Choroid plexus epithelial cell (primary cell): ENCODE measurements at places on chromosomes 11 and 22.

DNA sequence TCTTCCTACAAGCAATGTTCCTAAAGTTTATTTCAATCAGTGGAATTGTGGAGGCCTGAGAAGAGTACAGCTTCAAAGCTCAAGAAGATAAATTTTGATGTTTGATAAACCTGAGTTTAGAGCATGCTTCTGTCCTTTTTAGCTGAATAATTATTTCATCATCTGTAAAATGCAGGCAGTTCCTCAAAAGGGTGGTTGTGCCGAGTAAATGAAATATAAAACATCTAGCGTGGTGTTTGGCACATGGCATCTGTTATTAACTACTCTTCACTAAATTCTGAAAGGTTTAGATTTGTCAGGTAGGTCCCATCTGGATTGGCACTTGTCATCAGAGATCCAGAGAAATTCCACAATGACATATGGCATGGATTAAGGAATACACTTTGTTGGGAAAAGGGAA, 155.1 kb downstream of the DDX10 start:
- DNase-seq = no peak

GRCh38 chr11:131591051-131591461, 220.6 kb downstream of the NTM start:
- peak; percentile 27 for DNase-seq

- DNase-seq = no peak
Measured at GRCh38 chr11:4202749-4203148, 108.2 kb downstream of the RRM1 start.

GRCh38 chr11:110311783-110312579, 15.6 kb upstream of the RDX start:
- peak; percentile 85 for DNase-seq

GRCh38 chr11:123384116-123384515, 46.0 kb upstream of the GRAMD1B start:
- DNase-seq = no peak

DNA sequence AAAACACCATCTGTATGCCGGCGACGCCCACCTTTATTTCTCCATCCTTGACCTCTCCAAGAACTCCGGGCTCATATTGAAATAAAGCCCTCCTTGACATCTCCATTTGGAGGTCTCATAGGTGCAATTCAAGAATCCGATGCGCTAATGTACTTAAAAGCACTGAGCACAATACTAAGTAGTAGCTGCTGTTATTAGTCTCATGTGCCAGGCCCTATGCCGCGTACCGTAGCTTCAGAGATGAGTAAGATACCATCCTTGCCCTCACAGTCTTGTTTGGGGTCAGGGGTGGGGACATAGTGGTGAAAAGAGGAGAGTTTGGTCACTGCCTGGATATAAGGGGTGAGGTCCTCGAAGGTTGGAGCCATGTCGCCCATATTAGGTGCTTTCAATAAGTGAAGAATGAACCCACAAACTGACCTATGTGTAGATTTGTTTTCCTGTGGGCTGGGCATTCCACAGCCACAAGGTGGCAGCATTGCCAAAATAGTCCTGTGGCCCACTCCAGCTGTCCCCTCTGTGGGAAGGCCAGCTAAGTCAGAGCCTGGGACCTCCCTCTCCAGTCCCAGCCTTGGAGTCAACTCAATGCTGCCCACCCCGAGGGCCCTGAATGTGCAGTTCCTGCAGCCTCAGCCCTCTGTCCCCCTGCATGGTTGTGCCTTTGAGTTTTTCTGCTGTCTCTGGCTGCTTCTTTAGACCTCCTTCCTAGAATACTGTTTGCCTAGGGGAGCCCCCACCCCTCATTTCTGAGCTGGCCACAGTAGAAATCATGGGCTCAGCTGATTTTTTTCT, 6.5 kb downstream of the DCPS start:
- peak; percentile 82 for DNase-seq

DNA sequence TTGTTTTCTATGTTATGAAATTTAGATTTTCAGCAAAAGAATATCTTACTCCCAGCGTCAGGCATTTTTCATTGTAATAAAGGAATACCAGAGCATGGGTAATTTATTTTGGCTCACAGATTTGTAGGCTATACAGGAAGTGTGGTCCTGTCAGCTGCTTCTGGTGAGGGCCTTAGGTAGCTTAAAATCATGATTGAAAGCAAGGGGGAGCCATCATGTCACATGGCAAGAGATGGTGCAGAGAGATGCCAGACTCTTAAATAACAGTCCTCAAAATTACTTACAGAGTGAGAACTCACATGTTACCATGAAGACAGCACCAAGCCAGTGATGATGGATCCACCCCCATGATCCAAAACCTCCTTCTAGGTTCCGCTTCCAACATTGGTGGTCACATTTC, 825.0 kb upstream of the CHORDC1 start:
- no peak for DNase-seq
